ENCODE measurements at places on chromosomes 5 and 9.

DNA sequence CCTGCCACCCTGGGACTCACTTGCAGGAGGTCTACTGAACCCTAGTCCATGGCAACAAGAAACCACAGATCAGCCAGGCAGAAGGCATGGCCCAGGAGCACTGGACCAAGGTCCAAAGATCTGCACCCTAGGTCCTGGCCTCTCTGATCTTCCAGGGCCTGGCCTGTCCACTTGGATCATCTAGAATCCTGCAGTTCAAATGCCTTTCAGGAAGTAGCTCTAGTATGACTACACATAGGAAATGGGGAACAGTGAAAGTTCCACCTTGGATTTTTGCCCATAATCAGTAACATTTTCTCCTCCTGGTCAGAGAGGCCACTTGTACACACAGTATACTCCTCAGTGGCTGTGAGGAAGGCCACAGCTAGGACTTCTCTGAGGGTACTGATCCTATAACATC lies 11.5 kb downstream of the ANXA6 start:
- no peak for DNase-seq

DNA sequence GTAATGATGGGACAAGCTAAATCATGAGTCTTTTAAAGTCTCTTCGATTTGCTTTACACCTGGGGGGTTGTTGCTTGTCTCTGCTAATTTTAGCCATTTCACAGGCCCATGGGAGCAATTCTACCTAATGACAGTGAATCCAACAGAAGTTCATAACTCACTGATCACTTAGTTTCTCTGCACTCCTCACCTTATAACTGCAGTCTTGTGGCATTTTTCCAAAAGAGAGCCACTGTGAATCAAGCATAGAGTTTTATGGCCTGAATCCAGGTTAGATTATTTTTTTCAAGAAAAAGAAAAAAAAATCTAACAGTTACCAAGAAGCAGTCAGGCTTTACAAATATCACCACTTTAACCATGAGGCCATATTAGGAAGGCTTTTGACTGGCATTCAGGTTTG lies 1.5 kb upstream of the IL7R start:
- DNase-seq, result no peak

DNA sequence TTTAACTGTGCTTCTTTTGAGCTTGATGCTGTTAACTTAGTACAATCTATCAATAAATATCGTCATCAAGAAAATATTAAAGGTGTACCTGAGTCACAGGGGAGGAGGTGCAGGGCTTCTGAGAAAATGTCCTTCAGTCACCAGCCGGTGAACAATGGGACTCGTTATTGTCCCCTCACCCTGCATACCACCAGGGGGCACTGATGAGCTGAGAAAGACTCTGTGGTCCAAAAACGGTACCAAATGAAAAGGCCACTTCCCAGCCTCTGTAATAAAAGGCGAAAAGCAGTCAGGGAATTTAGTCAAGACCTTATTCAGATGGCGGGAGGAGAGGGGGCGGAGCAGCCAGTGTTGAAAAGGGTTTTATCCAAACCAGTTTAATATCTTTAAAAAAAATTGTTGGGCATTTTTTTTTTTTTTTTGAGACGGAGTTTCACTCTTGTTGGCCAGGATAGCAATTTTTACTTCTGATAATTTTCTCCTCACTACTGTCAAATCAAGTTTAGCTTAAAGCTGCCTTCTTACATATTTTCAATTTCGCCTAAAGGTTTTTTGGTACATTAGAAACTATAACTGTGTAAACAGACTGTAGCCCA lies 271.9 kb upstream of the ADAMTS16 start:
- DNase-seq, result peak; percentile 45

DNA sequence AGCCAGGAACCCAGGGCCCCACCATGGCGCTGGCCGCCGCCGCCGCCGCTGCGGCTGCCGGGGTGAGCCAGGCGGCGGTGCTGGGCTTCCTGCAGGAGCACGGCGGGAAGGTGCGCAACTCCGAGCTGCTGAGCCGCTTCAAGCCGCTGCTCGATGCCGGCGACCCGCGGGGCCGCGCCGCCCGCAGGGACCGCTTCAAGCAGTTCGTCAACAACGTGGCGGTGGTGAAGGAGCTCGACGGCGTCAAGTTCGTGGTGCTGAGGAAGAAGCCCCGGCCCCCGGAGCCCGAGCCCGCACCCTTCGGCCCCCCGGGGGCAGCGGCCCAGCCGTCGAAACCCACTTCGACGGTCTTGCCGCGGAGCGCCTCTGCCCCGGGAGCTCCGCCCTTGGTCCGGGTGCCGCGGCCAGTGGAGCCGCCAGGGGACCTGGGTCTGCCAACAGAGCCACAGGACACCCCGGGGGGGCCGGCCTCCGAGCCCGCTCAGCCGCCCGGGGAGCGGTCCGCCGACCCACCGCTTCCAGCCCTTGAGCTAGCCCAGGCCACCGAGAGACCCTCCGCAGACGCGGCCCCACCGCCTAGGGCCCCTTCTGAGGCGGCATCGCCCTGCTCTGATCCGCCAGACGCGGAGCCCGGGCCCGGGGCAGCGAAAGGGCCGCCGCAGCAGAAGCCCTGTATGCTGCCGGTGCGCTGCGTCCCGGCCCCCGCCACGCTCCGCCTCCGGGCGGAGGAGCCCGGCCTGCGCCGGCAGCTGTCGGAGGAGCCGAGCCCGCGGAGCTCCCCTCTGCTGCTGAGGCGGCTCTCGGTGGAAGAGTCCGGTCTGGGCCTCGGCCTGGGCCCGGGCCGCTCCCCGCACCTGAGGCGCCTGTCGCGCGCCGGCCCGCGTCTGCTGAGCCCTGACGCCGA lies 749 bp downstream of the SOWAHA start:
- no peak for DNase-seq

- no peak for DNase-seq
These were observed 186.0 kb downstream of the PAX5 start for GRCh38 chr9:36847781-36848673.

DNA sequence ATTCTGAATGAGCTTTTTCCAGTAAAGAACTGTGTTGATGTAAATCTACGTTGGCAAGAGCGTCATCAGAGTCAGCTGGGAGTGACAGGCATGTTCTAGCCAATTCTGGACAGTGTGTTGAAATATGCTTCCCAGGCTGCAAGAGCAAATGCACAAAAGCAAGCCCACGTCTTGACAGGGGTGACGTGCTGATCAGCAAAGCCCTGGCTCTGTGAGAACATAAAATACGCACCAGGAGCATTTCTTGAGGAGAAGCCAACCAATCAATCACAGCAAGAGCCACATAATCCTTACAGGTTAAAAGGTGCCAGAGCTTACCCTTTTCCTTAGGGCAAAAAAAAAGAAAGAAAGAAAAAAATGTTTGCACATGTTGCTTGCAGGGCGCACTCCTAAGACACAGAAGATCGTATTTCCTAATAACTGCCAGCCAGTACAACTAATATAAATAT lies 148.1 kb downstream of the PDE4D start:
- DNase-seq, result peak; percentile 39
